ENCODE measurements at places on chromosomes 1 and 21.

DNA sequence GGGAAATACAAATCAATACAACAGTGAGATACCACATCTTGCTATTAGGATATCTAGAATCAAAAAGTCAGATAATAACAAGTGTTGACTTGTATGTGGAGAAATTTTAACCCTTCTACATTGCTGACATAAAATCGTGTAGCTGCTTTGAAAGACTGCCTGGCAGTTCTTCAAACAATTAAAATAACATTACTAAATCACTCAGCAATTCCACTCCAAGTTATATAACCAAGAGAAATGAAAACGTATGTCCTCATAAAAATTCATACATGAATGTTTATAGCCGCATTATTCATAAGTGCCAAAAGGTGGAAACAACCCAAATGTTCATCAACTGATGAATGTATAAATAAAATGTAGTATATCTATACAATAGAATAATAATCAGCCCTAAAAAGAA lies 164.6 kb downstream of the RASAL2 start:
- no peak for DNase-seq

GRCh38 chr1:38787041-38787440 lies 72.5 kb downstream of the RRAGC start:
- DNase-seq, result no peak

- DNase-seq, result peak; percentile 32
Measured at GRCh38 chr1:248618878-248619277, 16.0 kb downstream of the OR2T11 start.

- no peak for DNase-seq
Measured at GRCh38 chr1:15371610-15372545, 37.8 kb upstream of the EFHD2 start.

- peak; percentile 87 for DNase-seq
Measured at GRCh38 chr1:112464501-112464900, 44.3 kb upstream of the WNT2B start.

GRCh38 chr1:93738075-93738622 lies 56.5 kb upstream of the BCAR3 start:
- peak; percentile 88 for DNase-seq

DNA sequence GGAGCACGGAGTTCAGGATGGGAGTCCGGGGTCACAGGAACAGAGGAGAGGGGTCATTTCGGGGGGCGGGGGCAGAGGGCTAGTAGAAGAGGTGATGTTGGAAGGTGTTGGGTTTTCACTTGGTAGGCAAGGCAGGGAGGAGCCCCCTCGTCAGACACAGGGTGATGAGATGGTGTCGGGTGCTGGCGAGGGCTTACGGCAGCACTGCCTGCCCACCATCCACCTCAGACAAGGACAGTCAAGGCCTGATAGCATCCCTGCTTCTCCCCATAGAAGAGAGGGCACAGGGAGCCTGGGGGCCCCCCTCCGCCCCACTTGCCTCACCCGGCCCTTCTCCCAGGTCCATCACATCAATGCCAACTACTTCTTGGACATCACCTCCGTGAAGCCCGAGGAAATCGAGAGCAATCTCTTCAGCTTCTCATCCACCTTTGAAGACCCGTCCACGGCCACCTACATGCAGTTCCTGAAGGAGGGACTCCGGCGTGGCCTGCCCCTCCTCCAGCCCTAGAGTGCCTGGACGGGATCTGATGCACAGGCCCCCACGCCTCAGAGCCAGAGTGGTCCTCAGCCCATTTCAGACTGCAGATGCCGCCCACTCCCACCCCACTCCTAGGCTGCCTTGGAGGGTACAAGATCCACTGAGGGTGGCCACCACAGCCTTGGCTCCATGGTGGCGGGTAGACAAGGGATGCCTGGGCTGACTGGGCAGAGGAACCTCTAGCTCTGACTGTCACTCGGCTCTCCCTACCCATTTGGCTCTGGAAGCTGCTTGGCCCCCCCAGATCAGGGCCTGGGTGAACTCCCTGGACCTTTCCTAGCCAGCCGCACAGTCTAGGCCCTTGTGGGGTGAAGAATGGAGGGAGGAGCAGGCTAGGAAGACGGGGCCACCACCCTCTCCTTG lies 4.3 kb upstream of the MTFR1L start:
- no peak for DNase-seq

DNA sequence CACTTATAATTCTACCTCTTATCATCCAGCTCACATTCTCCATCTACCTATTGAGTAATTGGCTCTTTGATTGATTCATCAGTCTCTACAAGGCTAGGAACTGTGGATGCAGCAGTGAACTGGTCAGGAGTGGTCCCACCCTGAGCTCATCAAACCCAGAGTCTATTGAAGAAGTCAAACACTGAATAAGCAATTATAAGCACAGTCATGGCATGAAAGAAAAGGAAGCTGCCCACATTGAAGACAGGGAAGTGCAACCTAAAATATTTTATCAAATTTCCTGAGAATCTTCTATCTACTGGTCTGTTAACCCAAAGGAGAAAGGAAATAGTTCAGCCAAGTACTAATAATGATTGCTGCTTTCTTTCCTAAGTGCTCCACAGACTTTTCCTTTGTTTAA lies 35.7 kb downstream of the ACP6 start:
- no peak for DNase-seq

GRCh38 chr1:30423570-30423969 lies 299.8 kb downstream of the MATN1 start:
- DNase-seq, result no peak

- peak; percentile 48 for DNase-seq
Measured at GRCh38 chr1:182205351-182206022, 144.0 kb upstream of the ZNF648 start.

DNA sequence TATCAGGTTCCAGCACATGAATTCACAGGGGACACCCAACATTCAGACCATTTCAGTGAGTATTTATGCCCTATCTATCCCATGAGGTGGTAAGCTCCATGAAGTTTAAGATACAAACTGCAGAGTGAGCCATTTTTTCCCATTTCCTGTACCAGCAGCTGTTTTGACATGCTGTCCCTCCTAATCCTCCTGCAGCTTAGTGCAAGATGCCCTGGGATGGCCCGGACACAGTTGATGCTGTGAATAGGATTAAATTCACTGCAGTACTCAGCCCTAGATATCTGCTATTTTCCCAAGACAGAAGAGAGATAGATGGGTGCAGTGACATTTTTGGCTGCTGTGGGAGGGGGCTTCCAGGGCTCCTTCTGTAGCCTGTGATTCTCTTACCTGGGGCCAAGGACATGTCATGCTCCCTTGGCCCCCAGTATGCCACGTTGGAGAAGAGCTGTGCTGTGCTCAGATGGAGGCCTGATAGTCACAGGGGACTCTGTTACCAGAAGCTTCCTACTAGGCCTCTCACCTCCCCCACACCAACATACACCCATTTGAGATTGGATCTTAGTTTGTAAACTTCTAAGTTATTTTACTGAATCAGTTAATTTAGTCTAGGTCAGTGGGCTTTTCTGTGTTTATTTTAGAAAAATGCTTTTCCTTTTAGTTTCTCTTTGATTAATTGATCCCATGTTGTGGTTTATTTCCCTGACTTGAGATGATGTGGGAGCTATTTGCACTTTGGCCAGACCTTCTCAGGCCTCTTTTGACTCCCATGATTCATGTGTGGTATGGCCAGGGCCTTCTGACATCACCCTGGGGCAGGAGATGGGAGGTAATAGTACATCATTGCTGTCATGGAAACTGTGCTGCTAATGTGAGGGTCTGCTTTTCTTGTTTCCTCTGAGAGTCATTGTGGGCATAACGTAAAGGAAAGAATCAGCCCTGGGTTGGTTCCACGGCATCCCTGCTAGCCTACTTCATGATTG lies 92.6 kb downstream of the ST3GAL3 start:
- no peak for DNase-seq

DNA sequence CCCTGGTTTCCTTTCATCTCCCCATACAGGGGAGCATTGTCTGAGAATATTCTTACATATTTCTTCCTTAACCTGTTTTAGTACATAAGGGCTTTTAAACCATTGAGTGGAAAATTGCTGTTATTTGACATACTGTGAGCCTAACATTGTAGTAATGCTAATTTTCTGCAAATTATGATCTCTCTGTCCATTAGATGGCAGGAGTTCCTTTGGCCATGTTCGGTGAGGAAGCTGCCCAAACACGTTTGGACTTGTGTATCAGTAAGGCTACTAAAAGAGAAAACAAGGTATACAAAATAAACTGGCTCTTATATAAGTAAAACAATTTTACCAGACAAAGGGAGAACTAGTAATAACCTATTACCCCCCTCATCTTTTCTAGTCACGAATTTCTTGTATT lies 29.2 kb downstream of the CDC7 start:
- DNase-seq, result peak; percentile 77

- DNase-seq, result no peak
Measured at GRCh38 chr1:47331875-47332274, 1.7 kb upstream of the CMPK1 start.

DNA sequence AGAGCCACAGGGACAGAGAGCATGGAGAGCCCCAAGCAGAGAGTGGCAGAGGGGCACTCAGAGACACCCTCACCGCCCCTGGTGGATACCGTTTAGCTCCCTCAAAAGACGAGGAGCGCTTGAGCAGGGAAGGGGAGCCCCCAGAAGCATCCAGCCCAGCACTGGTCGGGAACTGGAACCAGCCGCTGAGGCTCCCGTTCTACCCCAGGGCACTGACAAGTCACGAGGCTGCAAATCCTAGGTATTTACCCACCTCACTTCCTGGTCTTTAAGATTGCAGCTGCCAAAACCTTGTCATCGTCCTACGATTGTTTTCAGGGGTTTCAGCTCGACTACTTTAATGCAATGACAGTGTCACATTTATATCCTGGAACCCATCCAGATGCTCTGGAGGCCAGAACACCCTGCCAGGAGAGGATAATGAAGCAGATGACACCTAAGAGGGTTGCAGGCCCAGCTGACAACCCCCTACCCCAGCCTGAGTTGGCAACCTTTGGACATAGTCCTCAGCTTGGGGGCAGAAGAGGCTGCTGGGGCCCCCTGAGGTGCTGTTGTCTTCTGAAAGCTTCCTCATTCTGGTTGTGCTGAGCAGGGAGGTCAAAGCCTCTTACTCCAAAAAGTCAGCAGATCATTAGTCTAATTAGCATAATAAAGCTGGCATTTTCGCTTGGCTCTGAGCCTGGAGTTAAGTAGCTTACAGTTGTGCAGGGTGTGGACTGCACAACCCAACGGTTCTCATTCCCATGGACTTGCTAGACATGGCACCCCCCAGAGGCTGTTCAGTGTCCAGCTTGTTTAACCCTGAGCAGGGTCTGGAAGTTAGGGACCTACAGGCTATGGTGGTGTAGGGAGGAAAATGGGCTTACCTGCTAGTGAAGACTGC lies 20.6 kb upstream of the BACE2 start:
- no peak for DNase-seq

- DNase-seq, result peak; percentile 81
Measured at GRCh38 chr1:226677027-226678020, 61.8 kb downstream of the ITPKB start.

GRCh38 chr1:156801409-156802121 lies 15.1 kb downstream of the SH2D2A start:
- DNase-seq, result no peak

DNA sequence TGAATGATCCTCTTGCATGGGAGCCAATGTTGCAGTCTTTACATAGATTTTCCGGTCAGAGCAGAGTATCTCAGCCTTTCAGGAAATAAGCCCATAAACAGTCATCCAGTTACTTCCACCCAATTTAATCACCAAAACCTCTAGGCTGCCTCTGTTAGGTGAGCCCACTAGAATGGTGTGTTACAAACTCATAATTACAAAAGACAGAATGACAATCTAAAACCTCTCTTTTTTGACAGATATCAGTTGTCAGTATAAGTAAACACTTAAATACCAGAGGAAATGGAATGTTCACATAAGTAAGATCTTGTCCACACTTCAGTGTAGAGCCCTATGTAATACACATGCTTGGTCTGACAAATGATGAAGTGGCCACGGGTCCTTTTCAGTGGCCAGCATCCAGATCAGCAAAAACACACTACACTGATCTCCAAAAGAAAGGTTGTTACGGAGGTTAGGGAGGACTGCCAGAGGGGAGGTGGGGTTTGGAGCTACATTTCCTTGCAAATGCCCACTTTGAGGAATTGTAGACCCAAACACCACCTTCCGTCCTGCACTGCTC lies 71.3 kb upstream of the FBXO28 start:
- DNase-seq, result no peak

DNA sequence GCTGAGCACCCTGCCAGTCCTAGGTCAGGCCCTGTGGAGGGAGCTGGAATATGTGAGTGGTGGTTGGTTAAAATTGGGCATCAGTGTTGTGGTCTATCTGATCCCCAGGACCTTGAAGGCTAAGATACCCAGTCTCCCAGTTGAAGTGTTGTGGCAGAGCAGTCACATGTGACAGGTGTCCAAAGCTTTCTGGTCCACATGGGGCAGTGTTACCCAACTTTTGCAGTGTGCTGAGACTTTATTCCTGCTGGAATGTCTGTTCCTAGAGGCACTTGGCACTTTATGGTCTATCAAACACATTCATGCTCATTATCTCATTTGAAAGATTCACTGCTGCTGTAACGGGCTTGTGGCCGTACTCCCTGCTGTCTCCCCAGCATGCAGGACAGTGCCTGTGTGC lies 21.0 kb upstream of the LORICRIN start:
- peak; percentile 34 for DNase-seq

- no peak for DNase-seq
Measured at GRCh38 chr1:176702901-176703300, 239.9 kb downstream of the PAPPA2 start.

DNA sequence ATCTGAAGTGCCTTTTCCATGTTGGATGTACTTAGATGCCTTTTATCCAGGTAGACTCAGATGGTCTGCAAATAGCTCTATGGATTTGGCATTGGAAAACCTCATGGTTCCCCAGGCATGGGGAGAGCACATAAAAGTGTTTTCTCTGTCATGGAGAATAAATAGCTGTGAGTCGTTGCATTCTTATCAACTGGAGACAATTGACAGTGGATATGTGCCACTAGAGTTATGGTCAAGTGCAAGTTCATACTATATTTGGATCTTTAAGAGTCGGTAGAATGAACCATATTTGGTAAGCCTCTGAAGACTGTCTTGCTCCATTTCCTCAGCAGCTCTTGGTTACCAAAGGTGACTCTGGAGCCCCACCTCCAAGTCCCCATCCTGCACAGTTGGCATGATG lies 83.7 kb downstream of the ROR1 start:
- DNase-seq, result no peak

- DNase-seq, result no peak
Measured at GRCh38 chr1:71944006-71944405, 338.3 kb downstream of the NEGR1 start.

- peak; percentile 69 for DNase-seq
Measured at GRCh38 chr1:74502432-74502831, 10.0 kb downstream of the LRRC53 start.

DNA sequence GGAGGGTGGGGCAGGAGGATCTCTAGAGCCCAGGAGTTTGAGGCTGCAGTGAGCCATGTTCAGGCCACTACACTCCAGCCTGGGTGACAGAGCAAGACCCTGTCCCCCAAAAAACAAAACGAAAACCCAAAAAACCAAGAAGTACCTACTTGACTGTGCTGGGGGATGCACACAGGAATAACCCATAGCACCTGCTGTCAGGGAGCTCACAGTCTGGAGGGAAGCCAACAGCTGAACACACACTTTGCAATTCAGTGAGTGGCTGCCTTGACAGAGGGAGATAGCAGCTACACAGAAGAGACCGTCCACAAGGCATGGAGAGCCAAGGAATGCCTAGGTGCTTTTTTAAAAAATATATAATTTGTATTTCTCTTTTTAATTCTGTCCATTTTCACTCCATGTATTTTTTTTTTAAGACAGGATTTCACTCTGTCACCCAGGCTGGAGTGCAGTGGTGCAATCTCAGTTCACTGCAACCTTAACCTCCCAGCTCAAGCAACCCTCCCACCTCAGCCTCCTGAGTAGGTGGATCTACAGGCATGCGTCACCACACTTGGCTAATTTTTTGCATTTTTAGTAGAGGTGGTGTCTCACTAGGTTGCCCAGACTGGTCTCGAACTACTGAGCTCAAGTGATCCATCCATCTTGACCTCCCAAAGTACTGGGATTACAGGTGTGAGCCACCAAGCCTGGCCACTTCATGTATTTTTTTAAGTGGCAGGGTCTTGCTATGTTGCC lies 68.7 kb downstream of the NID1 start:
- no peak for DNase-seq

Measured in epithelial cell of esophagus (primary cell).